ENCODE measurements at places on chromosomes 4 and X. TPM values are rescaled to one million over a fixed set of nuclear protein-coding genes. Genes with fewer than 3 reads are reported as not detected.

DNA sequence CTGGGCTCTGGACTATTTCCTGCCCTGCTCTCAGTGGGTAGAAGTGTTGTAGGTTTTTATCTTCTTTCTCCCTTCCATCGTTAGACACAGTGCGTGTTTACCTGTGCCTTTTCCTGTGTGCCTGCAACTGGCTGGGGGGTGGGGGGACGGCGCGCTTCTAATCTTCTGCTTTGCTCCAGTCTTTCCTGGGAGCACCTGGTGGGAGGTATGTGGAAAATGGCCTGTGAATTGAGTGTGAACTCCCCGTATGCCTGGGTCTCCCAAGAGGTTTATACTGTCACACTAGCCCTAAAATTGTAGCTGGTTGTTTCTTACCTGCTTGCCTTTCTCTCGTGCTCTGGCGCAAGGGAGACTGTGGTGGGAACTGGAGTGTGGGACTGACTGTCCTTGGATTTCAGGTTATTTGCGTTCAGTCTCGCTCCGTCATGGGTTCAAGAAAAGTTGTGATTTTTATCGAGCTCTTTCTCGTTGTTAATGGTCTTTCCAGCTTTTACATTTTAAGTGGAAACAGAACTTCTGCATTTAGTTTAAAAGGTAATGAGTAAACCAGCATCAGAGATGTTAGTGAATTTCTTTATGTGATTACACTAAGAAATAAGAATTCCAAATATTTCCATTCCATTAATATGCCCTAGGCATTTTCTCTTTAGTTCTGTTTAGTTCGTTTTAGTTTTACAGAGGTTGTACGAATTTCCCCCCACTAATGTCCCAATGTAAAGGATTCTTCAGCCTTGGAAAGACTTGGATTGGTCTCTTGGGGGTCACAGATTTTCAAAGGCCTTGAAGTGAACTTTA, 15.3 kb downstream of the MRPL1 start:
- H3K36me3 ChIP-seq, result peaks cover 8% of the 10 kb centered on the region
- H3K27ac ChIP-seq, result no peak overlapping the region
- no peak for DNase-seq
- H3K4me3 ChIP-seq, result no peak overlapping the region
- H3K4me1 ChIP-seq, result no peaks in the 10 kb centered on the region
- no peaks in the 10 kb centered on the region for H3K27me3 ChIP-seq

DNA sequence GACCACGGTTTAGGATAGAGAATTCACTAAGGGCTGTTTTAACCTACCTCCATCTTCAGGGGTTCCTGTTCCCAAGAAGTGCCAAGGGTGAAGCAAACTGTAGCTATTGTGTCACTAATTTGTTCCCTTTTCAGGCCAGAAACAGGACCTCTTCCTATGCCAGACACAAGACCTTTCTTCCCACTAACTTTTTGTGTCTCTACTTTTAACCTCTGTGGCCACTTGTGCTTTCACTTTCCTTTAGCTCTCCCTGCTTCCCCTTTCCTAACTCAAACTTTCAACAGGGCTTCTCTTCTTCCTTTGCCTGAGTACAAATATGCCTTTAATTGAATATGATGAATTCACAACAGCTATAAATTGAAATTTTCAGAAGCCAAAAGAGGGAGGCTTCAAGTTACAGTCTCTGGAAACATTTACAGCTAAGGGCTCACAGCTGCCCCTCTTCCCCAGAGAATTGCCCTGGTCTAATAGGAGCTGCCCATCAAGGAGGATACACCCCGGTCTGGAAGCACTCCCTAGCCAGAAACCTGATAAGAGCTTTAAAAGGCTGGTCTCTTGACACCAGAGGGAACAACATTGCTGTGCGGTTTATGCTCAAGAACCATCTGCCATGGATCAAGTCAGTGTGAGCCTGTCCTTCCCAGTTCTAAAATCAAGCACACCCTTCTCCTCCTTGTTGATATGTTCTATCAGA, 61.7 kb upstream of the PLS3 start:
- no peaks in the 10 kb centered on the region for H3K4me1 ChIP-seq
- no peak overlapping the region for H3K4me3 ChIP-seq
- H3K27ac ChIP-seq, result no peak overlapping the region

- no peaks in the 10 kb centered on the region for H3K4me1 ChIP-seq
- H3K4me3 ChIP-seq, result no peak overlapping the region
- no peak overlapping the region for H3K27ac ChIP-seq
- no peak for DNase-seq
These were observed 121.6 kb upstream of the EPHA5 start for GRCh38 chr4:65791812-65792308.

- no peak overlapping the region for H3K27ac ChIP-seq
- H3K4me1 ChIP-seq, result no peaks in the 10 kb centered on the region
- no peaks in the 10 kb centered on the region for H3K27me3 ChIP-seq
- H3K36me3 ChIP-seq, result no peaks in the 10 kb centered on the region
These were observed 9.1 kb downstream of the ARX start for GRCh38 chrX:25006586-25007058.

Gene GSTCD
- total RNA-seq, result 22.5 TPM

Gene GUCY1A1
- not detected for total RNA-seq

Gene GAGE12E
- total RNA-seq, result not detected

- H3K27ac ChIP-seq, result no peak overlapping the region
- no peaks in the 10 kb centered on the region for H3K4me1 ChIP-seq
- DNase-seq, result no peak
- H3K36me3 ChIP-seq, result no peaks in the 10 kb centered on the region
- H3K4me3 ChIP-seq, result no peak overlapping the region
- no peaks in the 10 kb centered on the region for H3K27me3 ChIP-seq
These were observed 620.7 kb downstream of the RPA4 start for GRCh38 chrX:97504431-97504830.

DNA sequence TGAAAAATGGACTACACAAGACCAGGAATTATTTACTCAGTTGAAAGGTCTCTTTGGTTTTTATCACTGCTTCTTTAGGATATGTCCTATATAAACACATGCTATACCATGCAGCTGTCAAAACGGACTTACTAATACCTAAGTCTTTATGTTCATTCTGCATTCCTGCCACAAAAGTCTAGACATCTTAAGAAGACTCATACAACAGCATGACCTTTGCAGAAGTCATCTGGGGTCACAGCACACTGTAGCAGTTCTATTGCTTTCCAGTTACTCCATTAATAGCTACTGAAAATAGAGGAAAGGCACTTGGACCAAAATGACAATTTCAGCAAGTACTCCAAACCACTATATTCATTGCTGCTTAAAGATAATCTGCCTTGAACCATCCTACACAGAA, 53.2 kb downstream of the DDX60 start:
- no peak for DNase-seq
- no peaks in the 10 kb centered on the region for H3K4me1 ChIP-seq

Gene TCEAL9
- 28.8 TPM for total RNA-seq

DNA sequence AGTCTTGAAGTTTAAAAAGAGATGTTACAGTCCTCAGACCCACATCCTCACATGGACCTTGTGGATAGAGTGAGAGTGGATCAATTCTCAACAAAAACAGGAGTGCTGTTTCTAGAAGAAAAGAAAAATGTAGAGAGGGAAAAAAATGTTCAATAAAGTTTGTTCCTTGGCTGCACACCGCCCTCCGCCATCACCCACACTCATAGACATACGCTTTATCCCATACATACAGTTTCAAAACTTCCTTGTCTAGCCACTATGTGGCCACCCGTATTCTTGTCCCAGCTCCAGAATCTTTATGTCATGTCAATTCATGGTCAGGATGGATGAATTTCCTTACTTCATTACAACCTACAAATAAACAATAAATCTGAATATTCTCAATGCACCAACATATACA, 23.5 kb upstream of the ELF2 start:
- DNase-seq, result no peak
- H3K4me3 ChIP-seq, result no peak overlapping the region
- no peaks in the 10 kb centered on the region for H3K36me3 ChIP-seq
- no peaks in the 10 kb centered on the region for H3K4me1 ChIP-seq

DNA sequence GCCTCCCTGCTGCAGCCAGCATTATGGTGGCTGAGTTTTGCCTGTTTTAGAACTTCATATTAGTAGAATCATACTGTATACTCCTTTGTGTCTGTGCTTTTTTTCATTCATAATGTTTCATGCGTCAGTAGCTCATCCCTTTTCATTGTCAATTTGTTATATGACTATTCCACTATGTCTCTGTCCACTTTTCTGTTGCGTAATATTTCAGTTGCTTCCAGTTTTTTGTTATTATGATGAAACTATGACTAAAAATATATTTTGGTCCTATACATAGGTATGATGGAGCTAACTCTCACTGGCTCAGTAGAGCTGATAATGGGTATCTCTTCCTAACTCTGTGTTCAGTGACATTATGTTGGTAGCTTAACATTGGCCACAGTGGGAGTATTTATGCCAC, 48.3 kb downstream of the DMP1 start:
- no peak for DNase-seq
- no peak overlapping the region for H3K4me3 ChIP-seq
- no peaks in the 10 kb centered on the region for H3K4me1 ChIP-seq
- no peaks in the 10 kb centered on the region for H3K27me3 ChIP-seq
- H3K36me3 ChIP-seq, result no peaks in the 10 kb centered on the region
- H3K27ac ChIP-seq, result no peak overlapping the region

DNA sequence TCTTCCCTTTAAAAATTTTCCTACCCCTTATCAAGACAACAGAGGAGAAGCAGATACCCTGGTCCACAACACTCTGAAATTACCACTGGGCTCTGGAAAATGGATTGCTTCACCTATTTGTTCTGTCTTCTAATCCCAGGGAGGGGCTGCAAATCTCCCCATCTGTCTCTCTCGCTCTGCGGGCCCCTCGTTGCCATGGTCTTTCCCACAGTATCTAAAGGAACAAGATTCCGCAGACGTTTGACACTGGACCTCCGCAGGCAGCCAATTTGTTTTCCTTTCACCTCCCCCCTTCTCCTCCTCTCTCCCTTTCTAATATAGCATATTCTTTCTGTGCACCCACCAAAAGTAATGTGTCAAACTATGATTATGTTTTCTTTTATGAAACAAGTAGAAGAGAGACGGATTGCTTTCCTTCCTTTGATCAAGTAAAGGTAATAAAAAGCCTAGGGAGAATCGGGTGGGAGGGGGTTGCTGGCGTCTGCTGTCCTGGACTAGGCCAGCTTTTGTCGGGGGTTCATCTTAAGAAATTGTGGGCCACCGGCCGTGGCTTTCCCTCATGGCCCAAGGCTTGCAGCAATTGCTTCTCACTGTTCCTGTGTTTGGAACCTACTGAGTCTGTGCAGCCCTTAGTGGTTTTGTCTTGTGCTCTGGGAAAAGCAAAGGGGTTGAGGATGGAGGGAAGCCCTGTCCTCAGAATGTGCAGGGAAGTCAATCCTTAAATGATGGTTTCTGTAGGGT, 81.0 kb downstream of the MGST2 start:
- H3K4me3 ChIP-seq, result no peak overlapping the region
- H3K27me3 ChIP-seq, result no peaks in the 10 kb centered on the region
- H3K27ac ChIP-seq, result no peak overlapping the region
- H3K4me1 ChIP-seq, result no peaks in the 10 kb centered on the region
- DNase-seq, result no peak

Gene ANAPC4
- total RNA-seq, result 29.2 TPM

GRCh38 chr4:152117520-152117919, 356.7 kb upstream of the GATB start:
- H3K36me3 ChIP-seq, result no peaks in the 10 kb centered on the region
- no peaks in the 10 kb centered on the region for H3K27me3 ChIP-seq
- H3K4me3 ChIP-seq, result no peak overlapping the region
- no peak for DNase-seq

DNA sequence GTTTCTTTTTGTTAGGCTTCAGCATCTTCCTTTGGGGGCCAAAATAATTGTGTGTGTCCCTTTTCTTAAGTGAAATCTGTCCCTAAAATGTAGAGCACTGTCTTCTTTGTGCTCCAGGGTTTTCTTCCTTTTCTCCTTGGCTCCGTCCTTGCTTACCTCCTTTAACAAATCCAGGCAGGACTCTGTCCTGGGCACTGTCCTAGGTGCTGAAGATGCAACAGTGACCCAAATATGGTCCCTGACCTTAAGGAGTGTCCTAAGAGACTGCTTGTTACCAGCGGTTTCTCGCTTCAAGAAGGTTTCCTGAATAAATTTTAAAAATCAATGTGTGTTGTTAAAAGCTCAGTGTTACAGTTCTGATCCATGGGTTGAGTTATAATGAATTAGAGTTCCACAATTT, 471.8 kb downstream of the KCNIP4 start:
- DNase-seq, result no peak
- H3K27ac ChIP-seq, result no peak overlapping the region
- no peak overlapping the region for H3K4me3 ChIP-seq
- no peaks in the 10 kb centered on the region for H3K27me3 ChIP-seq
- H3K36me3 ChIP-seq, result no peaks in the 10 kb centered on the region
- H3K4me1 ChIP-seq, result no peaks in the 10 kb centered on the region

GRCh38 chr4:81346719-81347118, 125.0 kb downstream of the RASGEF1B start:
- H3K27me3 ChIP-seq, result peaks cover 13% of the 10 kb centered on the region
- DNase-seq, result no peak
- H3K36me3 ChIP-seq, result no peaks in the 10 kb centered on the region
- H3K4me3 ChIP-seq, result no peak overlapping the region
- H3K4me1 ChIP-seq, result no peaks in the 10 kb centered on the region

Gene MFAP3L
- 8.4 TPM for total RNA-seq

Gene CT45A10
- total RNA-seq, result not detected

Gene HMGN5
- 3.0 TPM for total RNA-seq

DNA sequence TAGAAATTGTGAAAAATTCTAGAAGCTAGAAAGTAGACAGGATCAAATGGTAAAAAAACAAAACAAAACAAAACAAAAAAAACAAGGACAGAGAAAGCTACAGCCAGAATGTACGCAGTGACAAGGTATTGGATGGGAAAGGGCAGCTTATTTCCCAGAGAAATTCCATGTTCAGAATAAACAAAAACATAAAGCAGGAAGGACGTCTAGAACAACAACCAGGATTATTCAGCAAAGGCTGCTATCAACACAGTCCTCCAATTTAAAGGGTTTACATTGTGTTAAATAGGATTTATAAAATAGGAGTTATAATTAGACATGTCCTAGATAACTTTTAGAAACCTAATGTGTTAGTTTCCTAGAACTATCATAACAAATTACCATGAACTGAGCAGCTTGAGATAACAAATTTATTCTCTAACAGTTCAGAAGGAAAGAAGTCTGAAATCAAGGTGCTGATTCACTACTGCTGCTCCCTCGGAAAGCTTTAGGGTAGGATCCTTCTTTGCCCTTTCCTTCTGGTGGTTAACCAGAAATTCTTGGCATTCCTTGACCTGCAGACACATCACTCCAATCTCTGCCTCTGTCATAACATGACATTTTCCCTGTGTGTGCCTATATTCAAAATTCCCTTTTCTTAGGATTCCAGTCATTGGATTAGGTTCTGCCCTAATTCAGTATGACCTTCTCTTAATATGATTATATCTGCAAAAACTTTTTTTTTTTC, 175.6 kb downstream of the SNCA start:
- DNase-seq, result no peak
- no peak overlapping the region for H3K27ac ChIP-seq
- H3K4me3 ChIP-seq, result no peak overlapping the region
- H3K36me3 ChIP-seq, result no peaks in the 10 kb centered on the region

Gene FGF13
- 0.02 TPM for total RNA-seq

DNA sequence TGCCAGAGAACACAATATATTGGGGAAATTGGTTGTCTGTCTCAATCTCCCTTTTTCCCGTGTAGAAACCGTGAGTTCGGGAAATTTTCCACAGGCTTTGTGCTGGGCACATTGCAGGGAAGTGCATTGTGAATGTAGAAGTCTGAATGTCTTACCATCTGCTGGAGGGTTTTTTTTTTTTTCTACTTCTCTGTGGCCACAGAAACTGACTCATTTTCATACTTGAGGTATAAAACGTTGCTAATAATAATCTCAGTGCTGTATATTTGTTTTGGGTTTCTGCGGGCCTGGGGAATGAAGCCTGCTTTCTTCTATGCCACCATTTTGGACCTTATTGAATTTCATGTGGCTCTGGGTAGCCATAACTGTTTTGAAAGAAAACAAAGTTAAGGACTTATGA, 1001.2 kb downstream of the STIM2 start:
- no peaks in the 10 kb centered on the region for H3K4me1 ChIP-seq
- no peak overlapping the region for H3K4me3 ChIP-seq
- no peaks in the 10 kb centered on the region for H3K36me3 ChIP-seq
- no peaks in the 10 kb centered on the region for H3K27me3 ChIP-seq

Gene DRD5
- not detected for total RNA-seq

Measured in HCT116 (cell line).